ENCODE measurements at places on chromosomes 5 and 9.

DNA sequence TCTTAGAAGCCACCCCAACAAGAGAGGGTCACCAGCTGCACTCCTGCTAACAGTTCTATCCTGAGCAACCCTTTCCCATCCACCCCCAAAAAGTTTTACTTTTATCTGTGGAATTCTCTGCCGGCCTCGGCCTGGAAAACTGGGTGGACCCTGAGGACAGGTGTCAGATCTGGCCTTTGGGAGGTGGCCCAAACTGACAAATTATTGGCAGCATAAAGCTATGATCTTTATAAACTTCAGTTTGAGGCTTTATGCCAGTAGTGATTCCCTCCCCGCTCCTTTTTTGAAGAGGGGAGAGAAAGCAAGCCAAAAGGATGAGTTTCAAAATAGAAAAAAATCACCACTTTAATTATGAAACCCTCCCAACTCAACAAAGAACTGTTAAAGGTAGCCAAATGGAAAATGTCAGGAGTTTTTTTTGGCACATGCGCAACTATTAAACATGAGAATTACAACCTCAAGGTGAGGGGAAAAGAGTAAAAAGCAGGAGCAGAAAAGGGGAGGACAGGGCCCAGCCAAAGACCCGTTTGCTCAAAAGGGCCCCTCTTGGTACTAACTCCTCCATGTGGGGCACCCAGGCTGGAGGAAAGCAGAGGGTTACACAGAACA, 49.4 kb downstream of the FBXW11 start:
- no peak for DNase-seq
- H3K36me3 ChIP-seq, result peaks cover 6% of the 10 kb centered on the region
- no peaks in the 10 kb centered on the region for H3K27me3 ChIP-seq
- H3K4me3 ChIP-seq, result peak overlapping the region; percentile 60
- peak overlapping the region; percentile 94 for H3K27ac ChIP-seq

GRCh38 chr5:165410476-165410875, 1905.1 kb downstream of the MAT2B start:
- no peak overlapping the region for H3K4me3 ChIP-seq
- no peaks in the 10 kb centered on the region for H3K27me3 ChIP-seq
- DNase-seq, result no peak

GRCh38 chr5:71860048-71860447, 141.0 kb downstream of the CARTPT start:
- H3K36me3 ChIP-seq, result no peaks in the 10 kb centered on the region
- no peak overlapping the region for H3K27ac ChIP-seq
- H3K4me1 ChIP-seq, result no peaks in the 10 kb centered on the region
- no peak for DNase-seq
- no peak overlapping the region for H3K4me3 ChIP-seq

GRCh38 chr5:14406554-14406849, 175.1 kb upstream of the OTULINL start:
- no peak for DNase-seq
- H3K4me3 ChIP-seq, result no peak overlapping the region
- H3K36me3 ChIP-seq, result peaks cover 10% of the 10 kb centered on the region
- peaks cover 6% of the 10 kb centered on the region for H3K4me1 ChIP-seq
- H3K27me3 ChIP-seq, result peaks cover 2% of the 10 kb centered on the region

DNA sequence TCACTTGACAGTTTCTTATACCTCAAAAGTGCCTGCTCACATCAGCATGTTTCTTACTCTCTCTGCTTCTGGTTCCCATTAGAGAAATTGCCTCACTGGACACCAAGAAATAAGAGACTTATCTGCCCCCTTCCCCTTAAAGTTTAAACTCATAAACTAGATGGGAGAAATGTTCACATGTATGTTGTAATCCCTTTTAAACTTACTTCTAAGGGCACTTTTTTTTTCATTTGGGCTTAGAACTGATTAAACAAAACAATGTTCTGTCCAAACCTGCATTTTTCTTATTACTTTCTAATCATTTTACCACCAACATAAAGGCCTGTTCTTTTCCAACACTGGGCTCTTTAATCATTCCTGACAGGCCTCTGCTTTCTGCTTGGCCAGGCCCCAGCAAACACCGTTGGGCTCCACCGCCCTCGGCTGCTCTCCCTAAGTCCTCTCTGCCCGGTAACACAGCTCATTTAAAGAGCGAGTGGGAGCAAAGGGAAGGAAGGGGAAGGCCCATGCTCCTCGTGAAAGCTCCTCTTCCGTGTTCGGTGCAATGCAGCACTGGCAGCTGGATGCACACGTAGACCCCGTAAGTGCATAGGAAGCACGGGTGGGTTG, 53.4 kb downstream of the ROR2 start:
- H3K27ac ChIP-seq, result no peak overlapping the region
- H3K4me3 ChIP-seq, result no peak overlapping the region
- peaks cover 8% of the 10 kb centered on the region for H3K27me3 ChIP-seq

DNA sequence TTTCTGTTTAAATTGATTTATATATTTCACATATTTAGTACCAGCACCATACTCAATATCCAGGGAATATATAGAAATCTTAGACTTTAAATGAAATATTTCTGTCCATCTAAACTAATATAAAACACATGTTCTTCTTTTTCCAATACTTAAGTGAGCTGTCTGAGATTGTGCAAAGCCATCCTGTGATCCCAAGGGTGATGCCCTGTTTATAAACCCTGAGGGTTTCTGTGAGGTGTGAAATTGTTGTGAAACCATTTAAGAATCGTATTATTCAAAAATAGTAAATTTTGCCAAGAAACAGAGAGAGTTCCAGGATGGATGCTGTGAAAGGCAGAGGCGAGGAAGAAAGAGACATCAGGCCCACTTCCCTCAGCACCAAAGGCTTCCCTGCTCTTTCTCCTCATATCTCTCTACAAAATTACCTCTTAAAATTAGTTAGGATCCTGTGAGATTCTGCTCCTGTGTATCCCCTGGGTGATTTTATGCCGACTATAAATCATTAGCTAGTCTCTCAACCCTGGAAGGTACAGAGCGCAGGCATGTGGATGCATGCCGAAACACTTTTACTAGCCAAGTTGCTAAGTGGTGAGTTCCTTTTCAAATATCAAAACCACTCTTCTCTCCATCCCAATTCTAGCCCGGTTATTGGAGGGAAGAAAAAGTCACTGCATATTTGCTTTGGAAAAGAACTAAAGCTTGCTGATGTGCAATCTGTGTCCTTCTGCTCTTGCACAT, 183.0 kb downstream of the GLIS3 start:
- no peak for DNase-seq
- no peak overlapping the region for H3K4me3 ChIP-seq
- H3K4me1 ChIP-seq, result no peaks in the 10 kb centered on the region
- no peaks in the 10 kb centered on the region for H3K27me3 ChIP-seq
- H3K27ac ChIP-seq, result no peak overlapping the region

- DNase-seq, result no peak
- H3K4me1 ChIP-seq, result peaks cover 34% of the 10 kb centered on the region
- no peaks in the 10 kb centered on the region for H3K36me3 ChIP-seq
- H3K4me3 ChIP-seq, result no peak overlapping the region
- peak overlapping the region; percentile 33 for H3K27ac ChIP-seq
Measured at GRCh38 chr5:91176288-91177016, 206.7 kb downstream of the ARRDC3 start.

- no peak for DNase-seq
- no peaks in the 10 kb centered on the region for H3K36me3 ChIP-seq
Measured at GRCh38 chr5:90440644-90441043, 31.1 kb upstream of the CETN3 start.

- H3K27ac ChIP-seq, result no peak overlapping the region
- DNase-seq, result no peak
- H3K4me3 ChIP-seq, result no peak overlapping the region
Measured at GRCh38 chr5:82735160-82735789, 341.9 kb downstream of the TMEM167A start.

GRCh38 chr9:134236001-134236421, 71.6 kb upstream of the RNU6ATAC start:
- no peak overlapping the region for H3K4me3 ChIP-seq
- H3K27me3 ChIP-seq, result peaks cover 3% of the 10 kb centered on the region
- no peaks in the 10 kb centered on the region for H3K36me3 ChIP-seq
- no peaks in the 10 kb centered on the region for H3K4me1 ChIP-seq

DNA sequence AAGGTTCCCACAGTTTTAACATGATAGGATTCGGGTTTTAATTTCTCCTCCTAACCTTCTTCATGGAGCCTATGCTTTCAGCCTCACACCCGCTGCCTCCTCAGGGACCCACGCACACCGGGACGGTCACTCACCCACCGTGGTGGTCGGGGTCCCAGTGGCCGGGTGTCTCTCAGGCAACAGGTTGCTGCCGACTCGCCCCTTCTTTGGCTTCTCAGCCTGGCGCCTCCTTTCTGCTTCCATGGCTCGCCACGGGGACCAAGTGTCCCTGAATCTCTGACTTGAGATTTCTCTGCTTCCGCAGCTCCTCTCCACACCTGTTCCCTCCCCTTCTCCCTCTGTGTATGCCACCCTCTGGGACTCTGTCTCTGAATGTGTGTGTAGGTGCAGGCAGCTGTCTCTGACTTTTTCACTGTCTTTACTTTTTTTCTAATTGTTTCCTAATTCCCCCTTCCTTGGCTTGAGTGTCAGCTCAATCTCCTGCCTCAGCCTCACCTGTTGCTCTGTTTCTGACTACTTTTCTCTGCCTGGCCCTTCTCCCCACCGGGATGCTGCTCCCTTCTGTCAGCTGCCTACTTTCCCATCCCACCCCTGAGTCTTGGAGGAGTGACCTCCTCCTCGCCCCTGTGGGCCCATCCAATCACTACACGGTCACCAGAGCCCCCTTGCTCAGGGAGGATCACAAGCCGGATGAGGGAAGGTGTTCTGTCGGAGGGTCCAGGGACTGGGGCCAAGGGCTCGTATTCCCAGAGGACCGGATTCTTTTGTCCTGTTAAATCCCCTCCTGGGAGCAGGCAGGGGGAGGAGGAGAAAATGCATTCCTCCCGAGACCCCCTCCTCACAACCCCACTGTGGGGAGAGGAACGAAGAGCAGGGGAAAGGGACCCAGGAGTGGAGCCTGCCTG, at the start of gene PROP1:
TSS of gene PROP1 (minus strand) at position 552 of the 905 bp plus-strand sequence. CDS start at position 243, 309 bp downstream.
- DNase-seq, result no peak
- H3K27ac ChIP-seq, result no peak within 1 kb of the TSS
- H3K27me3 ChIP-seq, result peaks cover 32% of the 10 kb centered on the region
- no peaks in the 10 kb centered on the region for H3K36me3 ChIP-seq
- H3K4me1 ChIP-seq, result no peaks in the 10 kb centered on the region

GRCh38 chr9:35042081-35042604, 30.3 kb downstream of the VCP start:
- DNase-seq, result no peak
- H3K36me3 ChIP-seq, result peaks cover 10% of the 10 kb centered on the region
- no peaks in the 10 kb centered on the region for H3K27me3 ChIP-seq
- no peak overlapping the region for H3K4me3 ChIP-seq

GRCh38 chr5:141003031-141003430, 36.8 kb downstream of the PCDHAC2 start:
- peaks cover 30% of the 10 kb centered on the region for H3K27me3 ChIP-seq
- no peak overlapping the region for H3K27ac ChIP-seq
- H3K36me3 ChIP-seq, result no peaks in the 10 kb centered on the region
- no peak for DNase-seq

DNA sequence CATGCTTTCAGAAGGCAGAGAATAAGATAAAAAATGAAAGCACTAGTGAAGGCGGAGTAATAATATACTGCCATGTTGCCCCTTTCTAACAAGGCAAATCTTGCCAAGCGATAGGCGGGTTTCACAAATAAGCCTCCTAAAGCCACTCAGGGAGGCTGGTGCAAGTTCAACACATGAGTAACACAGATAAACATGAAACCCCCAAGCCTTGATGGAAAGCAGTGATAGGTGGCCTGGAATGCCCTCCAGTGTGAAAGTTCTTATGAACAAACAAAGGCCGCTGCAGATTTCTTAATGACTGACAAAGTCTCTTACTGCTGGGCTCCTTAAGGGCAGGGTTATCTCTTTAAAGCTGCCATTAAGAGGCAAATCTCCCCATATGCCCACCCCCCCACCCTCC, 154.7 kb downstream of the ZDHHC21 start:
- H3K36me3 ChIP-seq, result no peaks in the 10 kb centered on the region
- no peaks in the 10 kb centered on the region for H3K4me1 ChIP-seq
- DNase-seq, result no peak
- H3K4me3 ChIP-seq, result no peak overlapping the region
- peaks cover 7% of the 10 kb centered on the region for H3K27me3 ChIP-seq
- H3K27ac ChIP-seq, result no peak overlapping the region

GRCh38 chr9:116574027-116574679, 113.0 kb upstream of the TRIM32 start:
- no peak overlapping the region for H3K4me3 ChIP-seq
- no peaks in the 10 kb centered on the region for H3K27me3 ChIP-seq
- DNase-seq, result no peak
- no peaks in the 10 kb centered on the region for H3K4me1 ChIP-seq
- H3K27ac ChIP-seq, result no peak overlapping the region
- H3K36me3 ChIP-seq, result no peaks in the 10 kb centered on the region

DNA sequence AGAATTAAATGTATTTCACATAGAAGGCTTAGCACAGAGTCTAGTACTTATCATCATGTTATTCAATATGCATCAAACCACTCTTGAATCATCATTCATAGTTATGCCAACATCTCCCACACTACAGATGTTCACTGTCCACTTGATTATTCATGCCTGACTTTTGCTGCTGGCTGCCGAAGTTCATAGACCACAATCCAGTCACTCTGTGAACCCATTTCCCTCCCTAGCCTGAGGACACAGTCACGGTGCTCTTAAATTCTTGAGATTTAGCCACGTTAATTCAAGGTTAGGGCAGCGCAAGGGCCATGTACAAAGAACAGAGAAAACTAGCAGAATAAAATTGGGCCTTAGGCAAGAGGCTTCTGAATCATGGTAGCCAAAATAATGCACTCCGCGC, 32.4 kb downstream of the ABCA1 start:
- no peak overlapping the region for H3K27ac ChIP-seq
- no peaks in the 10 kb centered on the region for H3K4me1 ChIP-seq
- no peaks in the 10 kb centered on the region for H3K27me3 ChIP-seq
- no peaks in the 10 kb centered on the region for H3K36me3 ChIP-seq
- H3K4me3 ChIP-seq, result no peak overlapping the region

DNA sequence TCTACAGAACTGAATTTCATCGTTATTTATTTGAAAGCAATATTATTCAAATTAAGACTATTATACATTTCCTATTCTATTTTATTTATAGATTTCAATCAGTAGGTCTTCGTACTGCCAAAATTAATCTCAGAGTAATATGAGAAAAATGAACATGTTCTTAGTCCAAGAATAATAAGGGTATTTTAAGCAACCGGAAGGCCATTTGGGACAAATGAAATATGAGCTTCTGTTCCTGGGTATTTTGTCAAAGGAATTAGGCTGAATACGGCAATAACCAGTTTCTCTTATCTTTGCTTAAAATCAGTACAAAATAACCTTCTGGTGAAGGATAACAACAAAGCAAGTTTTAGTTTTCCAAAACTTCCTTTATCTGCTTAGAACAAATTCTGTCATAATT, 410.3 kb upstream of the PRR16 start:
- H3K4me1 ChIP-seq, result no peaks in the 10 kb centered on the region
- H3K4me3 ChIP-seq, result no peak overlapping the region
- H3K36me3 ChIP-seq, result no peaks in the 10 kb centered on the region
- H3K27me3 ChIP-seq, result no peaks in the 10 kb centered on the region
- DNase-seq, result no peak

GRCh38 chr5:87120518-87121303, 147.0 kb upstream of the RASA1 start:
- H3K36me3 ChIP-seq, result peaks cover 2% of the 10 kb centered on the region
- H3K4me3 ChIP-seq, result peak overlapping the region; percentile 34
- peak overlapping the region; percentile 86 for H3K27ac ChIP-seq
- peaks cover 66% of the 10 kb centered on the region for H3K4me1 ChIP-seq
- no peaks in the 10 kb centered on the region for H3K27me3 ChIP-seq
- no peak for DNase-seq

- no peak overlapping the region for H3K27ac ChIP-seq
- no peaks in the 10 kb centered on the region for H3K27me3 ChIP-seq
- no peak for DNase-seq
- no peaks in the 10 kb centered on the region for H3K36me3 ChIP-seq
- no peaks in the 10 kb centered on the region for H3K4me1 ChIP-seq
Measured at GRCh38 chr9:106798016-106798799, 64.8 kb upstream of the ZNF462 start.

Data from activated naive CD8-positive, alpha-beta T cell treated with anti-CD3 and anti-CD28 coated beads, Interleukin-2, amount 50 U/mL, for 24 hours (primary cell).